ENCODE measurements at places on chromosomes 4 and X. TPM values are rescaled to one million over a fixed set of nuclear protein-coding genes. Genes with fewer than 3 reads are reported as not detected.

DNA sequence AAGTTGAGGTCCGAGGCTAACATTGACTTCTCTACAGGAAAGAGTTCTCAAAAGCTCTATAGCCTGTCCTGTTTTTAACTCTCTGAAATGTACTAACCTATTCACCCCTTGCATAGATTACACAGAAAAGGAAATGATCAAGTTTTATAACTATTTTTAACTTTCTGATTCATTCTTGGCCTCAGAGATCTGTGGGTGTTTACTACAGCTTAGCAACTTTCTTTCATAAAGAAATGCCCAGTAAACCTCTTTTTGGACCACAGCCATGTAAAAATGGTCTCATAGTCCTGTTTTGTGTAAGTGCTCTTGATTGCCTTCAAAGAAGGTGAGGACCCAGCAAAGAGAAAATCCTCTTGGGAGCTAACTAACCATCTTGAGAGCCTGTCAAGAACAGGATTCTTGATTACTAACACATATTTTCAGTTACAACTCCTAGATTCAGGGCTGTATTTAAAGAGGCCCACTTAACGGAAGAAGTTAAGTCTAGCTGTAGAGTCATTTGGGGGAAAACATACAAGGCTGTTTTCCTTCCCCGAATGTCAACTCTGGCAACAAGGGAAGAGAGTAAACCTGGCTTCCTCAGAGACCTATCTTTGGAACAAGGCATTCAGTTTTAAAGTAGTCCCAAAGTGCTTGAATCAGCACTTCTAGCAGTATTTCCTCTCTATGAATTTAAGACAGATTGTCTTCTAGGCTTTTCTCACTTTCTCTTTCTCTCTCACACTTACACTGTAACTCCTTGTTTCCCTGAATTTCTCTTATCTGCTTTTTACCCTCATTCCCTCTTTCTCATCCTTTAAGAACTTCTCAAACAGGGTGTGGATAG is 78.2 kb downstream of the IL21 start:
- DNase-seq, result no peak

- DNase-seq, result no peak
Measured at GRCh38 chr4:152673489-152673888, 6.3 kb downstream of the TMEM154 start.

DNA sequence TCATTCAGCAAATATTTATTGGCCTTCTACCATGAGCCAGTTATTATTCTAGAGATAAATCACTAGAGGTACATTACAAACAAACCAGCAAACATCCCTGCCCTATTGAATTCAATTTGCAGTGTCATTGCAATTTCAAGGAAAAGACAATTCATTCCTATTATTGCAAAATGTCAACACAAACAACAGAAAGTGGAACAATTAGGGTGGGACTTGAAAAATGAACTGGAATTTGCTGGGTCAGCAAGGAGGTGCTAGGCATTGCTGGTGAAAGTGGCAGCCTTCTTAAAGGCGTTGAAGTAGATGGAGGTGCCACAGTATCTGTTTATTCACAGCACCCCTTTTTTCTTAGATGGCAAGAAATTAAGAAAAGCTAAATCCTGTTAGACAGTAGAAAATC is 224.0 kb upstream of the BMP3 start:
- no peak for DNase-seq

- DNase-seq, result no peak
Measured at GRCh38 chr4:57442831-57443291, 332.7 kb upstream of the IGFBP7 start.

DNA sequence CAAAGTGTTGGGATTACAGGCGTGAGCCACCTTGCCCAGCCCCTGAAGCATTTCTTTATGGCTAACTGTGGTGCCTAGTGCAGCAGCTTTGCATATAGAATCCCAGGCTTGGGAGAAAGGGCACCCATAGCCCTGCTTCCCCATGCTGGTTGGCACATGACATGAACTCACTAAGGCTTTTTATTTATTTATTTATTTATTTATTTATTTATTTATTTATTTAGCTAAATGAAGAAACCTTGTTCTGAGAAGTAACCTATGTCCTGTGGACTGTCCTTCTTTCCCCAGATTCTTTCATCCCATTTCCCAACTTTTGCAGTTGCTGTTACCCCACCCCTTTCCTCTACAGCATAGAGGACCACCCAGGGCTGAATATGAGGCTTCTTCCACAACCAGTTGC is 1.9 kb upstream of the GJB1 start:
- no peak for DNase-seq

- no peak for DNase-seq
Measured at GRCh38 chr4:76892001-76892400, 5.9 kb downstream of the SOWAHB start.

- no peak for DNase-seq
Measured at GRCh38 chr4:140995058-140995457, 138.2 kb downstream of the RNF150 start.

- no peak for DNase-seq
Measured at GRCh38 chrX:55357236-55357635, 92.5 kb upstream of the PAGE3 start.

DNA sequence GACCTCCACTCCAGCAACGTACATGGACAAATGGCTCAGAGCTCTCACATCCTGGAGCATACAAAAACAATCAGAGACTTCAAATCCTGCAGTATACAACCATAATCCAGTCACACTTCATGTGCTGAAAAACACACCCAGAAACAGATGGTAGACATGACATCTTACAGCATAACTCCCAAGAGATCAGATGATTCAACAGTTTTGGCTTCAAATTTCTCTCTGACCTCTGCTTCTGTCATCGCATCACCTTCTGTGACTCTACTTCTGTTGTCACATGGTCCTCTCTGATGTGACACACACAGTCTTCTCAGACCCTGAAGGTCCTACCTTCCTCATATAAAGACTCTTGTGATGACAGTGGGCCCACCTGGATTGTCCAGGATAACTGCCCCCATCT is 18.5 kb downstream of the SUV39H1 start:
- no peak for DNase-seq

DNA sequence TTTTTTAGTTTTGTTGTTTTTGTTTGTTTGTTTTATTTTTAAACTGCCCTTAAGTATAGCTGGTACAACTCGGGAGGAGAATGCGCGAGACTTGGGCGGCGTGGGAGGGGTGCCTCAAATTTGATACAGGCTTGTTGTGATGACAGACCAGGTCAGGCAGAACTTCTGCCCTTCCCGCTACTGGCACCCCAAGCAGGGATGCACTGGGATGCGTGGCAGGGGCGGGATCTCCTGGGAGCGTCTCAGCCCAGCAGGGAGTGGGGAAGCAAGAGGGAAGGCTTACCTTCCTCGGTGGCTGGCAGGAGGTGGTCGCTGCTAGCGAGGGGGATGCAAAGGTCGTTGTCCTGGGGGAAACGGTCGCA is 851 bp downstream of the SFRP2 start:
- DNase-seq, result no peak

- DNase-seq, result no peak
Measured at GRCh38 chrX:17459008-17459611, 84.1 kb downstream of the NHS start.

GRCh38 chr4:4507403-4507802 is 34.4 kb downstream of the STX18 start:
- no peak for DNase-seq

IRS4 gene
- total RNA-seq, result not detected

CCDC120 gene
- 1.7 TPM for total RNA-seq

SMIM31 gene
- not detected for total RNA-seq

PGRMC2 gene
- total RNA-seq, result 61.9 TPM

ARMCX1 gene
- 33.2 TPM for total RNA-seq

Measured in cardiac septum (tissue), 1 donor.